ENCODE measurements at places on chromosomes 5 and 9.

DNA sequence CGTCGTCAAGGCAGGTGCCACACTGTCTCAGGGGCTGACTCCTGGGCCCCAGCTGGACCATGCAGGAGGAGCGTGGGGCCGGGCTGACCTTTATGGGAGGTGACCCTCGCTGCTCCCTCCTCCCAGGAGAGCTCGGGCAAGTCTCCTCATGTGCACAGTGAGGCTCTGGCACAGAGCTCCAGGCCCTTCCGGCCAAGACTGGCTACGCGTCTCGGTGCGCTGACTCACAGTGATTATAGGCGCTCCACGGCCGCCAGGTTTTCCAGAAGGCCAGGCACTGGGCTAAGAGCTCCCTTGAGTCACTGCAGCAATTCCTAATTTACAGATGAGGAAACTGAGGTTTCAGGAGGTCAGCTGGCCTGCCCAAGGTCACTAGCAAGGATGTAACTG is 47.4 kb downstream of the VAV2 start:
- DNase-seq: no peak

- DNase-seq: no peak
Measured at GRCh38 chr9:124477648-124478285, 27.5 kb downstream of the ADGRD2 start.

DNA sequence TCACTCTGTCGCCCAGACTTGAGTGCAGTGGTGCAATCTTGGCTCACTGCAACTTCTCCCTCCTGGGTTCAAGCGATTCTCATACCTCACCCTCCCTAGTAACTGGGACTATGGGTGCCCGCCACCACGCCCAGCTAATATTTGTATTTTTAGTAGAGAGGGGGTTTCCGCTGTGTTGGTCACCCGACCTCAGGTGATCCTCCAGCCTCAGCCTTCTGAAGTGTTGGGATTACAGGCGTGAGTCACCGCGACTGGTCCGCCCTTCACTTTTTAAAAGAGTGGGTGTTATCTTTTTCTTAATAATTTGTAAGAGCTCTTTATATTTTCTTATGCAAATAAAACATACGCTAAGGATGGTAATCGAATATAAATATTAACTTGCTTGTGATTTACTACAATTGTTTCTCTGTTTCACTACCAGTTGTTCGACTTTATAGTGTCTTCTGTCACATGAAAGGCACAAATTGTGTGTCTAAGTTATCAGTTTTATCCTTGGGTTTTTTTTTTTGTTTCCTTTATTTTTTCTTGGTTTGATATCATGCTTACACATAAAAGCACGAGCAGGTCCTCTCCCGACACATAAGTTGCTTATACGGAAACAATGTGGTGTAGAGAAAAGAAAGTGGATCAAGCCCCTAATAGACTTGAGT is 1.9 kb upstream of the GPBP1 start:
- DNase-seq: no peak

GRCh38 chr5:172724242-172725183 is 46.5 kb downstream of the DUSP1 start:
- no peak for DNase-seq
